ENCODE measurements at places on chromosomes 5 and 9.
A peak's percentile ranks its signal among the peaks of the same experiment; 100 is the strongest.

GRCh38 chr5:62603934-62604333 is 25.3 kb downstream of the LRRC70 start:
- DNase-seq: no peak

- no peak for DNase-seq
Measured at GRCh38 chr5:135069016-135069770, 35.2 kb upstream of the PITX1 start.

- no peak for DNase-seq
Measured at GRCh38 chr9:10251490-10251889, 361.3 kb downstream of the PTPRD start.

DNA sequence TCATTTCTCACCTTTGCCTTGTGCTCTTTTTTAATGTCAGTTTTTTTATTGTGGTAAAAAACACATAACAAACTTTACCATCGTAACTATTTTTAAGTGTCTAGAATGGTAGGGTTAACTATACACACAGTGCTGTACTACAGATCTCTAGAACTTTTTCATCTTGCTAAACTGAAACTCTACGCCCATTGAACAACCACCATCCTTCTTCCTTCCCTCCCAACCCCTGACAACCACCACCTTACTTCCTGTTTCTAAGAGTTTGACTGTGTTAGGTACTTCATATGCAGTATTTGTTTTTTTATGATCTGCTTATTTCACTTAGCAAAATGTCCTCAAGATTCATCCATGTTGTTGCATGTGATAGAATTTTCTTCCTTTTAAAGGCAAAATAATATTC is 54.9 kb downstream of the PSAT1 start:
- DNase-seq: no peak

GRCh38 chr9:132239518-132239917 is 77.7 kb downstream of the NTNG2 start:
- DNase-seq: no peak

DNA sequence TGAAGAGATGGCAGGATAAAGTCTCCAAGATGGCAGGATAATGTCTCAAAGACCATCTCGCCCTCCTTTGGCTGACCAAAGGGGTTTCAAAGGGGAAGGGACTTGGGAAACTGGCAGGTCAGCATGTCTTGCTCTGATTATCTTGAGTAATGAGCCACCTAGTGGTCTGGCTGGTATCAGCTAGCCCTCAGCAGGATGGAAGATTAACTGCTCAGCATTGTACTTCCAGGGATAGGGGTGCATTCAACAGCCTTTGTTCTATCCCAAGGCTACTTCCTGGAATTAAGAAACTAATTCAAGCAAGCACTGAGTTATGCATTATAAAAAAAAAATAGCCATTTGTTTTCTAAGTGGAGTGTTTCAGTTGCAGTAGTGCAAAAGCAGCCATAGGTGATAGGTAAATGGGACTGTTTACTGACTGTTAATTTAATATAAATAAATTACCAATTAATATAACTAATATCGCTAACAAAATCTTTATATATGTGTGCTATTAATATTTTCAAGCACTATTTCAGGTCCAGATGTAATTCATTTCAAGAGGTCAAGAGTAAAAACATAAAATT is 555.5 kb downstream of the CDH9 start:
- peak; percentile 67 for DNase-seq

- DNase-seq: peak; percentile 46
Measured at GRCh38 chr5:43601454-43602260, 1.3 kb upstream of the NNT start.

- DNase-seq: no peak
Measured at GRCh38 chr9:121576281-121577075, 75.0 kb upstream of the DAB2IP start.

GRCh38 chr5:158816011-158816696 is 283.6 kb downstream of the EBF1 start:
- DNase-seq: no peak

- DNase-seq: no peak
Measured at GRCh38 chr5:172361566-172362238, 78.1 kb upstream of the UBTD2 start.

GRCh38 chr5:52800394-52801213 is 12.9 kb downstream of the ITGA1 start:
- peak; percentile 80 for DNase-seq

DNA sequence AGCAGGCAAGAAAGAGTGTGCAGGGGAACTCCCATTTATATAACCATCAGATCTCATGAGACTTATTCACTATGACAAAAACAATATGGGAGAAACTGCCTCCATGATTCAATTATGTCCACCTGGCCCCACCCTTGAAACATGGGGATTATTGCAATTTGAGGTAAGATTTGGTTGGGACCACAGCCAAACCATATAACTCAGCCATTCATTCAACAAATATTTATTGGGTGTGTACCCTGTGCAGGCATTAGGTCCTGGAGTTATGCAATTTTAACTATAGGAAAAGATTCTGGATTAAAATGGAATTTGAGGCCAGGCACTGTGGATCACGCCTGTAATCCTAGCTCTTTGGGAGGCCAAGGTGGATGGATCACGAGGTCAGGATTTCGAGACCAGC is 124.2 kb upstream of the GAS1 start:
- DNase-seq: no peak

DNA sequence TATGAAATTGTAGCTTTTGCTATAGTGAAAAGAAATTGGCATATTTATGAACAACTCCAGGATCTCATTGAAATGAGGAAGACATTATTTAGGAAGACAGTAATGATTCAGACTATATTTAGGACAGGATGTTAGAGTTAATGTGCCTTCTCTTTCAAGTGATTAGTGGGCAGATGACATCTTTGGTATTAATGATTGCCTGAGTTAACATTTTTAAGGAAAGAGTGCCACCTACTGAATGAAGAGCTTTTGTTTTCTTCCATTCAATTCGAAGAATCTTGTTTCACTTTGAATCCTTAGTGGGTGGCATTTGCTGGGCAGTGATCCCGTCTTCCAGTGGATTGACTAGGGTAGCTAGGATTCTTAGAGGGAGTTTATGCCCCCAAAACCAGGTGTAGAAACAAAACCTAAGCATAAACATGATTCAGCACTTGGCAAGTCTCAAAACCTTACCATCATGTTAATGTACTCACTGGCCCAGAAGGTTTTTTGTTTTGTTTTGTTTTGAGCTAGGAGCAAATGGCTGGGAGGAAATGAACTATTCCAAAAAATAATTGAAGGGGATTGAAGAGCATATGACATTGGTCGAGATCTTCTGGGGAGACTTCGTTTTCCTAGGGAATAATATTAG is 23.2 kb downstream of the MAP3K1 start:
- DNase-seq: peak; percentile 73

GRCh38 chr5:151029179-151030055 is 9.0 kb downstream of the GPX3 start:
- DNase-seq: no peak

DNA sequence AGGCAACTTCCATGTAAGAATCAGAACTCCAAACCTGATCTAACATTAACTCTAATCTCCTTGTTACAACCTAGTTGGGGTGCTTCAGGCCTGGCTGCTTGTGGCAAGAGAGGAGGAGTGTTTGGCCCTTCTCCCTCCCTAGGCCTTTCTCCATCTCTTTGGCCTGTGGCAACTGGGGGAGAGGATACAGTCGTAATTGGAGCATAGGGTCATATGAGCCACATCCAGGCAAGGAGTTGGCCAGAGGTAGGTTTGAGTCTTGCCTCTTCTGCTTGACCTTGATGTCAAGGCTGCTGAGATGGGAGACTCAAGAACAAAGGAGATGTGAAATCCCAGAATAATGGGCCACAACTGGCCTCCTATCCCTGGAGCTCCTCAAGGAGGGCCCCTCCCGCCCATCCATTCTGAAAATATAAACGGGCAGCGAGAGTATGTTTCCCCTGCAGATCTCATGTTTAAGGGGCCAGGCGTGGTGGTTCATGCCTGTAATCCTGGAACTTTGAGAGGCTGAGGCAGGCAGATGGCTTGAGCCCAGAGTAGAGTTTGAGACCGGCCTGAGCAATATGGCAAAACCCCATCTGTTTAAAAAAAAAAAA is 59.3 kb upstream of the ANGPTL2 start:
- DNase-seq: no peak

GRCh38 chr5:101942321-101942882 is 353.7 kb downstream of the SLCO4C1 start:
- peak; percentile 61 for DNase-seq

DNA sequence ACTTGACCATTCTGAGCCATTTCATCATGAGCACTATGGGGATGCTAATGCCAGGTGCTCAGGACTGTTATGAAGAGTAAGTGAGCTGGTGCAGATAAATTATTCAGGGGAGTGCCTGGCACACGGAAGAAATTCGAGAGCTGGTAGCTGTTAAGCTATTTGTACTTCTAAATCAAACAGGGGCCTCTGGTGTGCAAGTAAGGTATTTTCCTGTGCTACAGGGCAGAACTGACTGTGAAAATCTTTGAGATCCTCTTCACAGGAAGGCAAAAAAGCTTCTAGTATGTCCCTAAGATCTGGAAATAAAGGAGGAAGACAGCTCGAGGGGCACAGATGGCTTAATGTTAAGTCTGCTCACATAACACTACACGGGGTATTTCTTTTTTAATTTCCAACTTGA is 106.3 kb upstream of the SPOCK1 start:
- DNase-seq: peak; percentile 15

DNA sequence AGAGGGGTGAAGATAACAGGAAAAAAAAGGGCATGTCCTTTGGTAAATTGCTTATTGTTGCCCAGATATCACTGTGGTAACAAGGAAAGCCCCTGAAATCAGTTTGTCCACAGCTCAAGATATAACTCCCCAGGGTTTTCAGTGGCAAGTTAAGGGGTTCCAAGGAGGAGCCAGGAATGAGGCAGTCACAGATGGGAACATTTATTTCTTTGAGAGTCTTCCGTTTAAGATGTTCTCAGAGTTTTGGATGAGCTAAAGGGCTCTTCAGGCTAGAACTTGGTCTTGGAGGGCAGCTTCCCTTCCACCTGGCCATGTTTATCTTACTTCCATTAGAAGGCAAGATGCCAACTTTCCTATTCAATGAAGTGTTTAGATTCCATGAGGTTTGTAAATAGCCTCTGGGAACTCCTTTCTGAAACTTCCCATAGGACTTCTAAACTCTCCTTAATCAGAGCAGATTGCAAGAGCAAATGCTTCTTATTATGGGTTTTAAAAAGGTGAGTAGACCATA is 277.6 kb upstream of the TNC start:
- DNase-seq: peak; percentile 2

GRCh38 chr5:139426203-139426885 is 13.0 kb downstream of the DNAJC18 start:
- no peak for DNase-seq

DNA sequence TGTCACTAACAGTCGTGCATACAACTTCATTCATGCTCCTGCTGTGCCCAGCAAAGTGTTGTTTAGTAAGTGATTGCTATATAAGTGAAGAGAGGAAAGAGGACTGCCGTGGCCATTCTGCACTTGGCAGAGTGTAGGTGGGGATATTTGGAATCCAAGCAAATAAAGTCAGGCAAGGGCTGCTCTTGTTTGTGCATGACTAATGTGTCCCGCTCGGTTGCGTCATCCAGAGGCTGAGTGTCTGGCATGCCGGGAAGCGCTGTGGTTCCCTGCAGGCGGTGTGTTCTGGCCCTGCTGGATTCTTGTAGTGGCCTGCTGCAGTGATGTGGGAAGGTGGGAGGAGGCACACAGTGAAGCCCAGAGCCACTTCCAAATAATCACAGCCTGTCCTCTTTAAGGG is 136.9 kb upstream of the ANKH start:
- peak; percentile 93 for DNase-seq

DNA sequence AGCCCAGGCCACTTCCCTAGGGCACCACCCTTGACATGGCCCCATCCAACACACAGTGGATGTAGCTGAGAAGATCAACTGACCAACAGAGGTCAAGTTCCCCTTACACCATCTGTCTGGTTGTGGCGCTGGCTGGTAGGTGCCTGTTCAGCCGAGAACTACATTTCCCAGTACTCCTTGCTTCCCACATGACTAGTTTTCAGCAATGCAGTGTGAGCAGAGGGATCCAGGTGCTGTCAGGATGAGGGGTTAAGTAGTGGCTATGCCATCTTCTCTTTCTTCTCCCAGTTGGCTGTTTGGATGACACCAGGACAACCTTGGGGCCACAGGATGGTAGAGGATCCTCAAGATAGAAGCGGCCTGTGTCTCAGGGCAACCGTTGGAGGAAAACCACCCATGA is 48.6 kb upstream of the SH3PXD2B start:
- DNase-seq: peak; percentile 32

- no peak for DNase-seq
Measured at GRCh38 chr5:9540791-9541190, 5.1 kb downstream of the SEMA5A start.

DNA sequence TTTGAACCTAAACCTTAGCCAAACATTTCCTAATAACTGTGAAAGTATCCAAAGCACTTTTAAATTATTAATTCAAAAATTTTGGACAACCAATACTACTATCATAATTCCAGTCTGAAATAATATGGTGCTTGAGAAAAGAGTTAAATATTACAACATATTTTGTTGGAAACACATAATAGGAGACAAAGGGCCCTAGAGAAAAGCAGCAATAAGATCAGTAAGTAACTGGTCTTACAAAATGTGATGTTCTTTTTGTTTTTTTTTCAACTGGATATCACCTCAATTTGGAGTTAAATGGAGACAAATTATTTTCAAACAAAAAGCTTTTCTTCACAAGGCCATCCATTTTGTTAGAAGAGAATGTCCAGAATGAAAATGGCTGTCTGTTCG is 21.1 kb downstream of the SRFBP1 start:
- DNase-seq: no peak

DNA sequence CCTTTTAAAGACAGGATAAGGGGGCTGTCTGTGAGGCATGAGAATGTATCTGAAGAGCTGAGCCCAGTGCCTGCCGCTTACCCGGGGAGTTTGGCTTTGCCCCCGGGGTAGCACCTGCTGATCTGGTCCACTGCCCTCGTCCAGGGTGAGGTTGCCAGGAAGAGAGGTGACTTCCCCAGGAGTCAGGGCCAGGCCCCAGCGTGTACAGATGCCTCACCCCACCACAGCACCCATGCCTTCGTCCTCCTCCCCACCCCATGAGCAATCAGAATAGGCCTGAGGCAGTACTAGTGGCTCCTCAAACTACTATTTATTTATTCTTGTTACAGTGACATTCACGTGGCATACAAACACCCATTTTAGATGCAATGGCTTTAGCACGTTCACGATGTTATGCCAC is 15.7 kb upstream of the AIF1L start:
- no peak for DNase-seq

GRCh38 chr9:7970681-7971330 is 171.2 kb upstream of the DMAC1 start:
- DNase-seq: no peak

Measured in HT-29 (cell line).